ENCODE measurements at places on chromosomes 3 and 15.
A peak's percentile ranks its signal among the peaks of the same experiment; 100 is the strongest.

- no peak for DNase-seq
Measured at GRCh38 chr3:5090197-5090596, 31.9 kb upstream of the ARL8B start.

DNA sequence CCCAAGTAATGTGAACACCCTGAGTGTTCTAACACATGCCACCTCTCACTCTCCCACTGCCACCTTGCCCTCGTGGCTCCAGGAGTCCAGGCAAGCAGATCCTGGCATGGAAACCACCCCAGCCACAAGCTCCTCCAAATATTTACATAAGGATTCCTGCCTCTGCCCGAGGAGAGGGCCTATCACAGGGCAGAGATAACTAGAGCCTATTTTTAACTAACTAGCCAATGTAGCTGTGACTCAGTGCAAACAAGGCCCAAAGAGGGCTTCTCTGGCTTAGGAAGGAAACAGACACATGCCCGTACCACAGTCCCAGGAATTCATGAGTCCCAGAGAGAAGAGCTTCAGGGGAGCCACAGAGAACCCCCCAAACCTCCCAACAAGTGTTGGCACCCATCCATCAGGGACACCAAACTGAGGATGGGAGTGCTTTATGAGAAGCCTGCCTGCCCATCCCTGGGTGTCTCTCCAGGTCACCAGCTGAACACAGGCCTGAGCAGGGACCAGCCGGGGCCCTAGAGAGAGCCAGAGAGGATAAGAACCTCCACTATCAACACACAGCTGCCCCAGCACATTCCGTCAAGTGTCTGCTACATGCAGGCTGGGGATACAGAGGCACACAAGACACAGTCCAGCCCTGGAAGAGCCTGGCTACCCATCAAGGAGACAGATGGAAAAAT is 9.2 kb downstream of the FYCO1 start:
- DNase-seq = no peak

DNA sequence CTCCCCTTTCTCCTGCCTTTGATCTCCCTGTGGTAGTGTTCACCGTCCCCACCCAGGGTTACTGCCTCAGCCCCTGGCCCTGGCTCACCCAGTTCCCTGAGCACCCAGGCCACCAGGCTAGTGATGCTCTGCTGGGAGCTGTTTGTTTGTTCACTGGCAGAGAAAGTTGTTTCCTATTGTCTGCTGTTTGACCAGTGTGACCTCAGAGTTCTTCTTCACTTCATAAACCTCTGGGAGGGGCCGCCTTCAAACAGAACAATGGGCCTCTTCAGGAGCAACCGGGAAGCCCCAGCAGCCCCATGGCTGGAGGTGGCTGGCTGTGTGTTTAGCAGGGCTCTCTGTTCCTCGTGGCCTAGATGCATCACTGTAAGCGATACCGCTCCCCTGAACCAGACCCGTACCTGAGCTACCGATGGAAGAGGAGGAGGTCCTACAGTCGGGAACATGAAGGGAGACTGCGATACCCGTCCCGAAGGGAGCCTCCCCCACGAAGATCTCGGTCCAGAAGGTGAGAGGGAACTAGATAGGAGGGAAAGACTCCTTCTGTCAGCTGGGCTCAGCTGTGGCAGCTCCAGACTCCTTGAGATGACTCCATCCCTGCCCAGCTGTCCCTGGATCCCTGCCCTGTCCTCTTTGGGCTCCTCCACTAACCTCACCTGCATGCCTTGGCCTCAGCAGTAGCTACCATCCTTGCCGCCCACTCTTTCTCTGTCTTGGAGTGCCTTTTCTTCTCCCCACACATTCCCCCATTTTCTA is 3.4 kb downstream of the CLK3 start:
- DNase-seq = no peak

DNA sequence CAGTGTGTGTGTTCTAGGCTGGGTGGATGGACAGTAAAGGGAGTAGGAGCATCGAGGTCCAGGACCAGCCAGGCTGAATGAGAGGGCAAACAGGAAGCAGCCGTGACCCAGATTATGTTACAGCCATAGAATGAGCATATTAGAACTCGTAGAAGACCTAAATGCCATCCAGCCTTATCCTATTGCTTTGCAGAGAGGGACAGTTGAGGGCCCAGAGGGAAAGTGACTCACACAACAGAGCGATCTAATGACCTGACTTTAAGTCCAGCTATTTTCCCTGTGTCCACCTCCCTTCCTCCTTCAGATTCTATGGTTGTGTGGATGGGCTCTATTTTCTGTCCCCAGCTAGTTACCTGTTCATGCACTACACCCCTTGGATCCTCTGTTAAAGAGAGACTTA is 634.1 kb upstream of the TBL1XR1 start:
- DNase-seq = no peak

DNA sequence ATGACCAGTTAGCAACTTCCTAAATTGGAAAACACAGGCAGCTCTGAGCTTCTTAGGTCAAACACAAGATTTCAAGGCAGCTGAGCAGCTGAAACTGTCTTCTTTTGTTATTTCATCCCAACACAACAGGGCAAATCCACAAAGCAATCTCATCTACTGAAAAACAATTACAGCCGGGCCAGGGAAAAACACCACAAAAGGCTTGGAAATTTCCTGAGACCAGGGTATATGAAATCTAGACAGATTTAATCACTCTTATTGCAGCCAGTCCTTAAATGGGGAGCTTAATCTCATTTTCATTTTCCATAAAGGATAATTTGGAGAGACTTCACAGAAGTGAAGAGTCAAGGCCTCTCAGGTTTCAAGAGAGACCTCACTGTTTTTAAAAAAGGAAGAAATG is 181.8 kb downstream of the SSR3 start:
- DNase-seq = no peak

DNA sequence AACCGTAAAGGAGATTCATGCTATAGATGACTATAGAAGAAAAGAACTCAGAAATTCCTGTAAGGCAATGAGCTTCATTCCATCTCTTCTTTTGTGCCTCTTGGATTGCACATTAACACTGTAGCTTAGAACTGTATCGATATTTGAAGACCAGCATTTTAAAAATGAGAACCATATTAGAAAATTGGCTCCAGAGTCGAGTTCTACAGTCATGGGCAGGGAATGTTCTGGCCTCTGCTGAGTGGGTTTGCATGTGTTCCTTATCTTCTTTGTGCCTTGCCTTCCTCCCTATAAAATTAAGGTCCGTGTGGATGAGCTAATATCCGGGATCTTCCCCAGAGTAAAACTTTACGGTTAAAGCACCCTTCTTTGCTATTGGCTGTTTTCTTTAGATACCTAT is 77.4 kb upstream of the PLCL2 start:
- DNase-seq = no peak

DNA sequence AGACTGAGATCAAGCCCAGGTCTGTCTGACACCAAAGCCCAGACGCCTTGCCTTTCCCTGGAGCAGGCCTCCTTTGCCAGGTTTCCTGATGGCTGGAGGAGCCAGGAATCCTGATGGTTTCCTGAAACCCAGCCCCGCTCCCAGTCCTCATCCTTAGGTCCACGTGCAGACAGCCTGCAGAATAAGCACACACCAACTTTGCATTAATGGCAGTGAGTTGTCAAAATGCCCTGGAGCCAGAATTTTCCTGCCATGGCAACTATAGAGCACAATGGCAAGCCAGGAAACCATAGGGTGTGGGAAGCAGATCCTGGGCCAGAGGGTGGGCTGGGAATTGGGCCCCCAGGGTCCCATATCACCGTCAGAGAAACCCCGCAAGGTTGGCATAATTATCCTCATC is 67.4 kb upstream of the HRH1 start:
- no peak for DNase-seq

- DNase-seq = no peak
Measured at GRCh38 chr3:117133066-117133465, 423.5 kb downstream of the TUSC7 start.

- DNase-seq = peak; percentile 94
Measured at GRCh38 chr3:128584412-128585020, 66.1 kb downstream of the RPN1 start.

DNA sequence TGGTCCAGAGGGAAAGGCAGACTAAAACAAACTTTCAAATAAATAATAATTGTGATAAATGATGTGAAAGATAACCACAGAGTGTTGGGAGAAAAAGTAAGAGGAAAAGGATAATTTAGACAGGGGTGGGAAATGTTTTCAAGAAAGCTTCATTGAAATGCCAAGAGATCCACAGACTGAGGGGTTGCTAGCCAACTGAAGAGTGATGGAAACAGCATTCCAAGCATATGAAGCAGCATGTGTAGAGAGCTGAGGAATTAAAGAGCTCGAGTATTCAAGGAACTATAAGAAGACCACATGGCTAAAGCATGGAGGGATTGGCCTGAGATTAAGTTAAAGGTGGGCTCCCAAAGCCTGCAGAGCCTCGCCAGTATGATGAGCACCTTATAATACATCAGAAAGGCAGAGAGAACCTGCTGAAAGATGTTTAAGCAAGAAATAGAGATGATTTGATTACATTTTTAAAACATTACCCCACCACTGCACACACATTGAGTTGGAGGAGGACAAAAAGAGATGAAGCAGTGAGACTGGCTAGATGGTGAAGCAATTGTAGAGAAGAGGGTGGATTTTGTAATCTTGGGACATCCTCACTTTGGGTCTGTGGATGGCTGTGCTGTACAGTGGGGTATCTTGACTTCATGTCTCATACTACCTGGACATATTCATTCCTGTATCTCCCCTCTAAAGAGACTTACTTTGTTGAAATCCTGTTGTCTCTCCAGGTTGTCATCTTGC is 100.8 kb downstream of the STAC start:
- DNase-seq = no peak

GRCh38 chr15:39075311-39075710 is 505.6 kb upstream of the THBS1 start:
- DNase-seq = no peak

DNA sequence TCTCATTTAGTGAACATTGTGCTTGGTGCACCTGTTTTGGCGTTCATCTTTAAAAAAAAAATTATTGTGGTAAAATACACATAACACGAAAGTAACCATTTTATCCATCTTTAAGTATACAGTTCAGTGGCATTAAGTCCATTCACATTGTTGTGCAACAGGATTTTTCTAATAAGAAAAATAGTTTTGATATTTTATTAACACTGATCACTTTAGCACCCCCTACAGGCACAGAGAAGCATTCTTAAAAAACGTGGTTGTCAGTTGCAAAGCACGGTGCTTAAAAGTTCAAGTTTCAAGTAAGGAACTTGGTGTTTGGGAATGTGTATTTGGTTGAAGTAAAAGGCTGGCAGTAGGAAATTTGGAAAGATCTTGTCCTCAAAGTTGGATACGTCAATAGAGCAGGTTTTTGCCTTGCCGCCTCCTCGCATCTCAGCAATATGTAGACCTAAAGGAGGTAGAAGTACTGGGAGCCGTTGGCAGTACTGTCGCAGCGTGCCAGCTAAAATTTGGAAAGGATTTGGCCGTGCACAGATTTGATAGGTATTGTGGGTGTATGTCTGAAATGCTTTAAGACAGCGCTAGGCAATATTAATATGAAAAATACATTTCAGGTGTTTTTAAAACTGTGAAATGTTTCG is 110.4 kb downstream of the LRRC28 start:
- DNase-seq = no peak

DNA sequence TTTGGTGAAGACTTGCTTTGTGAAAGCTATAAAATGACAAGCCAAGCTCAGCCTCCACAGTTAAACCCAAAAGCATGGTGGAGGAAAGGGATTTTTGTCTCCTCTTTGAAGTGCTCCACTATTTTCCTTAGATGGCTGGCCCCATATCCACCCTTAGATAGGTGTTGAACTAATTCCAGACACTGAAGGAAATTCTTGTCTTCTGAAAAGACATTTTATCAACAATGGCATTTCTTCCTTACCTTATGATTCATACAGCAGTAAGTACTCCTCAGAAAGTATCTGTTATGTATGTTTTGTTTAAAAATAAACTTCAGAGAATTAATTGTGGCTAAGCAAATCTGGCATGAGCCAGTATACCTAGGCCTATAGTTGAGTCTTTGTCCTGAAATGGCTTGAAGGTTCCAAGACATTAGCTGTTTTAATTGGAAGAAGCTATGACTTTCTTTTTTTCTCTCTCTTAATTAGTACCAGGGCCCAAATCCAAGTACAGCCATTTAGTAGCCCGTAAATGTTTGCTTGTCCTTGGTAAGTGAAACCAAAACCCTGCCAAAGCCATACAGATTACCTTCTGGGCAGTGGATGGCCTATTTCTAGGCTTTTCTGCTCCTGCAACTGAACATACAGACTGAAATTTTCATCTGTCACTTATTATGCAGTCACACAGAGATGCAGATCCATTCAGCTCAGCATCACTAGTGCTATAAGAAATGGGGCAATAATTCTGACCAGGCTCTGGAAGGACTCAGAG is 5.1 kb upstream of the BFSP2 start:
- no peak for DNase-seq

DNA sequence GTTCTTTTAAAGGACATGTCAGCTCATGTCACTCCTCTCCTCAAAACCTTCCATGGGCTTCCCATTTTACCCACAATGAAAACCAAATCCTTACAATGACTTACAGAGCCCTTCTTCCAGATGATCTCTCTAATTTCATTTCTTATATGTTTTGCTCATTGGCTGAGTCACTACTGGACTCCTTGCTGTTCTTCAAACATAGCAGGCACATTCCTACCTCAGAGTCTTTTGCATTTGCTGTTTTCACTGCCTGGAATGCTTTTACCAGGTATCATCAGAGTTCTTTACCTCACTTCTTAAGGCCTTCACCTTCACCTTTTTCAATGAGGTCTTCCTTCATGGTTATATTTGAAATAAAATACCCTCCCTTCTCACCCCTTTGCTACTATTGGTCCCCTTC is 57.3 kb downstream of the NECTIN3 start:
- no peak for DNase-seq

- DNase-seq = no peak
Measured at GRCh38 chr15:59140422-59141226, 35.7 kb downstream of the CCNB2 start.

DNA sequence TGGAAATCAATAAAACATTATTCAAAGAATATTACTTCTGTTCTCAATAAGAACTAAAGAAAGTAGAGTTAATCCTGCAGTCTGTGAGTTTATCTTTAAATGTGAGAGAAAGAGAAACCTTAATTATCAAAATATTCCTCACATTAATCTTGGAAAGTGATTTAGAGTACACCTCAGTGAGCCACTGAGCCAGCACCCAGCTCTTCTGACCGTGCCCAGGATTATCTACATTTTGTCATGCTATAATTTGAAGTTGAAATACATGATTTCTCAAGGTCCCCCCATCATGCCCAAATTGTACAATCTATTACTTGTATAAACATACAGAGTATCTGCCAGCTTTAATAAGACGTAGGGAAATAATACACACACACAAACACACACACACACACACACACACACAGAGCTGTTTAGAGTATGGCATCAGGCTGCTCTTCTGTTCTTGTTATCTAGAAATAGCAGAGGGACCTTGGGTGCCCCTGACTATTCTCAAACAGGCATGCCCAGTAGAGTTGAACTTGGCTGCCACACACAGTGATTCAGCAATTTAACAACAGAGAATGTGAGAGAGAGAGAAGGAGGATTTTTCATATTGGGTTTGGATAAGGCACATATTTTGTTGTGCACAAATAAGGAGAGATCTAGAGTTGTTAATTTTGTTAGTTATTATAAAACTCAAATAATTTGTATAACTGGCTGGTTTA is 74.4 kb downstream of the P2RY1 start:
- DNase-seq = no peak

DNA sequence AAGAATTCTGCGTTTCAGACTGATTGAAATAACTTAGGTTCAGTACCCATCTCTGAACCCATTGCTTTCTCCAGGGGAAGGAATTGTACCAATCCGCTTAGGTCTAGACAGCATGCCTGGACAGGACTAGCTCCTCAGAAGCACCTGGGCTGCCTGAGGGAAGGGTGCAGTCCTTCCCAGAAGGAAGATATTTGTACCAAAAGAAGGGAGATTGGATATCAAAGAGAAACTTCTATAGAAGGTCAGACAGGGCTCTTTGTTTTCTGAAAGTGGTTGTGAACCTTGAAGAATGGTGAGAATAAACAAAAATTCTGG is 133.8 kb upstream of the LRTM1 start:
- DNase-seq = no peak

Data from HL-60 (cell line).